ENCODE measurements at places on chromosomes 13 and 19.

DNA sequence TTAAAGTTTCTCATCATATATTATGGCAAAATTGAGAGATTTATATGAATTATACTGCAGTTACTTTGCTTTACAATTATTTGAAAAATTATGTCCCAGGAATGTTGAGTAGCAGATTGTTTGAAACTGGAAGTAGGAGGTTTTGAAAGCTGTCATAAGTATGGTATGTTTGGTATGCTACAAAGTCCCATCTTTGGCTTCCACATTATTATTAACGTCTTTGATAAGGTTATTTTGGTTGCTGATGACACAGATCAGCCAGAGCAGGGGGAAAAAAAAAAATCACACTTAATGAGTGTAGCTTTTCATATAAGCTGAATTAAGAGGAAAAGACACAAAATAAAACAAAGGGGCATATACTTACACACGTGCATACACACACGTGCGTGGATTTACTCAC is 130.1 kb downstream of the SLITRK1 start:
- DNase-seq: no peak

DNA sequence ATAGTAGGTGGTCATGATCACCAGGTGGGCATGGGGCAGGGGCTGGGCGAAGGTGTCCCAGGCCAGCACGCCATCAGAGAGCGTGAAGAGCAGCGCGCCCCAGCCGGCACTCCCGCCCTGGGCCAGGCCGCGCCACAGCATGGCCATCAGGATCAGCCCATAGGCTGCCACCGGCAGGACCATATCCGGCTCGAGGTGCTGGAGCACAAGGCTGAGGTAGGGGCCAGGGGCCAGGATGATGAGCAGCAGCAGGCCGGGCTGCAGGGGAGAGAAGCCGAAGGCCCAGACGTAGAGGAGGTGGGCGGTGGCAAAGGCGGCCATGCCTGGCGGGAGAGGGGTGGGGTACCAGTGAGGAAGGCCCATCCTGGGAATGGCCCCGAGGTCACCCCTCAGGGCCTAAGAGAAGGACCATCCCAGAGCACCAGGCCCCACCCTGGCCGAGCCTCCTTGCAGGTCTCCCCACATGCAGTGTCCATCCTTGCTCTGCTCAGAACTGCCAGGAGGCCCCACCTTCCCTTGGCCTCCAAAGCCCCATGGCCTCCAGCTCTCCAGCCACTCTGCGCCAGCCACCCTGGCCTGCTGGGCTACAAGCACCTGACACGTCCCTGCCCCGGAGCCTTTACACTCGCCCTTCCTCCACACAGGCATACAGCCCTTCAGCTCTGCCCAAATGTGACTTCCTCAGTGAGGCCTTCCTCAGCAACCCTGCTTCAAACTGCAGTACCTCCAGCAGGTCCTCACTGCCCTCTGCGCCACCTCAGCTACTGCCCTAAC is 1.1 kb downstream of the TMEM86B start:
- no peak for DNase-seq

DNA sequence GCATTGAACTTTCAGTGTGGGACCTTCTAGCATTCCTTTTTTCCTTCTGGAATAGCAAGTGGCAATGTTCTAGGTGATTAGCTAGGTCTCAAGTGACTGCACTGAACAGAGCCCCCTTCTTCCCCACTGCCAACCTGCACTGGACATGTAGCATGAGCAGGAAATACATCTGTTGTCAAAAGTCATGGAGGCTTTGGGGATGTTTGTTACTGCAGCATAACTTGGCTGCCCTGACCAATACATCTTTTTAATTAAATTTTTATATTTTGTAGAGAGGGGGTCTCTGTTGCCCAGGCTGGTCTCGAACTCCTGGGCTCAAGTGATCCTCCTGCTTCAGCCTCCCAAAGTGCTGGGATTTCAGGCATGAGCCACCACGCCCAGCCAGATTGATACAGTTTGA is 163.6 kb downstream of the CACNA1A start:
- no peak for DNase-seq

DNA sequence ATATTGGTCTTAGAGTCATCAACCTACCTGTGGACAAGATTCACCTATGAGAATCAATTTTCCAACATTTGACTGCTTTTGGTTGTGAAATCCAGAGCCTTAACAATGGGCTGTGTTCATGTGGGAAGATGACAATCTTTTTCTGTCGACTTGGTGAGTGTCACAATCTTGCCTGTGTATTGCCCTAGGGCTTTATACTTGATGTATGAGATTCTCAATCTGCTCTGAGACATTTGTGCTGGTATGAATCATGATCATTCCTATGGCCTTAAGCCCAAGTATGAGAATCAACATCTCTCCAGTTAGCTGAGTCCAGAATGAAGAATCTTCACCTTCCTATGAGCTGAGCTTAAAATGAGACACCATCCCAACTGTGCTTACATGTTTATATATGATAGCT is 68.7 kb downstream of the ZNF726 start:
- DNase-seq: no peak

DNA sequence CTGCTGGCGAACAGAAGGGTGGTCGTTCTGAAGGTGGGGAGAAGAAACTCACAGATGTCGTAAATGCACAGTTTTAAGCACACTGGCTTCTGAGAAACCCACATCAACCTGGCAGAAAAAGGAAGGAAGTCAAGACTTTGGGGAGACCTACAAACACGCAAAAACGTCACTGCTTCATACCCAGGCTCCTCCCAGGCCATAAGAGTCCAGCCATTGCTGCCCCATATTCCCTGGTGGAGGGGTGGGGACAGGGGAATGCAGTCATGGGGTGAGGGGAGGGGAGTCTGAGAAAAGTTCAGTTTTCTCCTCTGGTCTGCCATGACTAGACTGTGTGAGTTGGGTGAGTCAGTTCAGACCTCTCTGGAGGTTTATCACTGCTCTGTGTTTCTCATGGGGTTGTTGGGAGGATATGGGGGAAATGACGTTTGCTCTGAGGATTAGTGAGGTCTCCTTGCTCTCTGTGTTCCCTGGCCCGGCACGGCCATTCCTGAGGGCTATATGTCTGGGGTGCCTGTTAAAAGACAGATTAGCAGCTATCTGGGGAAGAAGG is 139.0 kb downstream of the FLT1 start:
- no peak for DNase-seq

DNA sequence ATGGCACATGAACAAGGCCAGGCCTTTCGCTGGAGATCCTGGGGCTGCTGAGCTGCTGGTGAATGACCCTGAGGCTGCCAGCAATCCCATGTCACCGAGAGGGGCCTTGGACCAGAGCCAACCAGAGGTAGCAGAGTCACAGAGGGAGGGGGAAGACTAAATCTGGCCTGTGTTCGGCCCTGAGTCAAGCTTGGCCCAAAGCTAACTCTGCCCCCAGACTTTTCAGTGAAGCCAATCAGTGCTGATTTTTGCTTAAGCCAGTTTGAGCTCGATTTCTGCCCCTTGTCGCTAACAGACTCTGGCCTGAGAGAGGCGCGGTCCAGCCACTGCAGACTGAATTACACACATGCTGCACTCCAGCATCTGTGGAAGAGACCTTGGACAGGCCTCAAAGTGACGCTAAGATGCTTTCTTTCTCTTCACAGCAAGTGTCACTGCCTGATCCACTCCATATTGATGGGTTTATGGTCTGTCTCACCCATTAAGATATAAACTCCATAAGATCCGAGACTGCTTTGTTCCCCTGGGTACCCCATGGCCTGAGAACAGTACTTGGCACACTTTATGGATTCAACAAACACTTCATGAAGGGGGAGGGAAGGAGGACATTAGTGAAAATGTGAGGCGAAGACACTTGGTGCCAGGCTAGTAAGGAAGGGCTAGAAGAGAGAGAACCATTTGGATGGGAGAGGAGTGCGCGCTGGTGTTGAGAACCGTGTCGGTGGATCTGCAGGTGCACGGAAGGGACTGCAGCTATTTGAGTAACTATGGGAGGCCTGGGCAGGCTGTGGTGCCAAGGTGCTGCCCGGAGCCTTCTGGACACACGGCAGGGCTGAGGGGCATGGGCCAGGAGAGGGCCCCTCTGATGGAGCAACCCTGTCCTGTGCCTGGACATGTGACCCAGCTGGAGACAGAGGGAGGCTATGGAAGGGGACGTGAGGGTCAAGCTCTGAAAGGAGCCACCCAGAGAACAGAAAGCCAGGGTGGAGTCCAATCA is 17.6 kb downstream of the RANBP3 start:
- no peak for DNase-seq

DNA sequence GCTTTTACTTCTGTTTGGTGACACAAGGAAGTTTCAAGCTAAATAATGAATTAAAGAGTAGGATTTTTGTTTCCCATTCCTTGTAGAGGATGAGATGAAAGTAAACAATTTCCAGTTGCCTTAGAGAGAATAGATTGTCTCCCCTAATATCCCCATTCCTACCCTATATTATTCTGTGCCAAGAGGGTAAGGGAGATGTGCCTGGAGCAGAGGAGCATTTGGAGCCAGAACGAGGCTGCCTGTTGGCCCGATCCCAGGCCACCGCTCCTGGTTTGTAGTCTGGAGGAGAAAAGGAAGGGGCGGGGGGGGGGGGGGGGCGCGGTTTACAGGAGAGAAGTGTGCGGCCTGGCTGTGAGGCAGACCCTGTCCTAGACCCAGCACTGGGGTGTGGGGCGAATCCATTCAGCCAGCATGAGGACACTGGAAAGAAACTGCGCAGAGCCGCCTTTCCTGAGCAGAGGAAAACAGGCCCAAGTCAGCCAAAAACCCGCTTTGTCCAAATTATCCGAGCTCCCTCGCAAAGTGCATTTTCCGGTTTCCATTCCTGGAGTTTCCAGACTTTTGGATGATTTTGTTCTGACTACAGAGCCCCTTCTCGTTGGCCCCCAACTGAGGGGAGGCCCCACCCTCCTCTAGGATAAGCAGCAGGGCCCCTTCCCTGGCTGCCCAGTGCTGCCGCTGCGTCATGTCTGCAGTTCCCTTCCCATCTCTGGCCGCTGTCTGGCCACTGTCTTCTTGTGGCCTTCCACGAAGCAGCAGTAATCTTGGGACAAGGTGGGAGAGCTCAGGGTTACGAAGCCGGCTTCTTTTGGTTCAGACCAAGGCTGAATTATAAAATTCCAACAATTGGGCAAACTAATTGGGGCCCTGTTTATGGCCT is 23.0 kb downstream of the NFIX start:
- DNase-seq: no peak

- no peak for DNase-seq
Observed at GRCh38 chr13:100461309-100462030, 127.1 kb downstream of the GGACT start.

- DNase-seq: no peak
Observed at GRCh38 chr19:27765397-27765796, 1447.6 kb downstream of the UQCRFS1 start.

GRCh38 chr13:40613192-40613818 is 53.1 kb downstream of the FOXO1 start:
- DNase-seq: peak; percentile 24

GRCh38 chr19:33772858-33773180 is 23.9 kb upstream of the KCTD15 start:
- DNase-seq: no peak

GRCh38 chr13:34265046-34265679 is 447.2 kb downstream of the RFC3 start:
- DNase-seq: no peak

DNA sequence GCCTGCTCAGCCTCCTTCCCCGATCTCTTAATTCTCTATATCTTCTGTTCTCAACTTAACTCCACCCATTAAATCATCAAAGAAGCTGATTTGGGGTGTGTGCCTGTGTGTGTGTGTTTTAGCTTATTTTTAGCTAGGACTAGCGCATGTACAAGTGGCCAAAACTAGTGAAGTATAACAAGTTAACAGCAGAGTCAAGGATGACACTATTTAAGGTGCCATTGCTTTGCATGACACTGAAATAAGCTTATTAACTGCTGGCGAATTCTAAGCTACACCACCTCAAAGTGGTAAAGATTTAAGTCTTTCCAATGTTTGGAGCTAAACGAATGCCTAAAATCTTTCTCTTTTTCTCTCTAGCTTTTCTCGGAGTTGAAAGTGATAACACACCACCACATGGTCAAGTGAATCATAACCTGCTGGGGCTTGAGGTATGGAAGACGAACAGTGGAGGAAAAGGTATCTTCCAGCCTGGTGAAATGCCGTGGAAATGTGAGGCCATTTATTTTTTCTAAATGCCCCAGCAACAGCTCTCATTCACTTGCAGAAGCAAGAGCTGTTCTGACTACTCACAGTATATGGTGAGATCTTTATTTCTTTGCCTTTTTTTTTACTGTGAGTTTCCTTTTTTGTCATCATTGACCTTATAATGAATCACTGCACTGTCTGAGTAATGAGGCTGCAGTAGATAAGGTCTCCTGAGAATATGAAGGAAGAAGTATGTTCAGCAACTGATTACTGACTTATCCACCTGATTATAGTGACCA is 570.3 kb downstream of the PCDH9 start:
- DNase-seq: no peak

DNA sequence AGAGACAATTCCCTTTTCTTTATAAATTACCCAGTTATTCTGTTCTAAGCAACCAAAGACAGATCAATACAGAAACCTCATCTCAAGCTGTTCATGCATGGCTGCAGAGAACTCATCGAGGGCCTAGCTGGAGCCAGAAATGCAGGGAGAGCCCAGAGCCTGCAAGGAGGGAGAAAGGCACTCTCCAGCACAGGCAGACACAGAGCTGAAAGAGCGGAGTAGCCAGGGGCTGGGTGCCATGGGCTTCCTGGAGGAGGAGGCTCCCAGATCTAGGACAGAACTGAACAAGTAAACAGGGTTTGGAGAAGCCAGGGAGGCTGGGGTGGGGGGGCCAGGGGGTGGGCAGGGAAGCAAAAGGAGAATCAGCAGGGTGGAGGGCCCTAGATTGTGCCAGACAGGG is 144.2 kb upstream of the ZNF507 start:
- DNase-seq: no peak

DNA sequence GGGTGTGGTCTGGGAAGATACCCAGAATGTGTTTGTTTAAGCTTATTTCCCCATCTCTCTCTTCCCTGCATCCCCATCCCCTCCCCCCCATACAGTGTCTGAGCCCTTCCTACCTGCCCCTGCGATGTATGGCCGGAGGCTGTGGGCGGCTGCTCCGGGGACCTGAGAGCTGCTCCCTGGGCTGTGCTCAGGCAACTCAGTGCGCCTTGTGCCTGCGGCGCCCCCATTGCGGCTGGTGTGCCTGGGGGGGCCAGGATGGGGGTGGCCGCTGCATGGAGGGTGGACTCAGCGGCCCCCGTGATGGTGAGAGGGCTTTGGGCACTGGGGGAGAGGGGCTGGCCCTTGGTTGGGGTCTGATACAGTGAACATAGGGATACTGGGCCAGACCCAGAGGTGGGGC is 21.7 kb downstream of the CNFN start:
- DNase-seq: no peak

- DNase-seq: peak; percentile 69
Observed at GRCh38 chr19:3176715-3177501, 1.7 kb upstream of the S1PR4 start.

GRCh38 chr13:41960211-41960636 is 685 bp downstream of the VWA8 start:
- no peak for DNase-seq

DNA sequence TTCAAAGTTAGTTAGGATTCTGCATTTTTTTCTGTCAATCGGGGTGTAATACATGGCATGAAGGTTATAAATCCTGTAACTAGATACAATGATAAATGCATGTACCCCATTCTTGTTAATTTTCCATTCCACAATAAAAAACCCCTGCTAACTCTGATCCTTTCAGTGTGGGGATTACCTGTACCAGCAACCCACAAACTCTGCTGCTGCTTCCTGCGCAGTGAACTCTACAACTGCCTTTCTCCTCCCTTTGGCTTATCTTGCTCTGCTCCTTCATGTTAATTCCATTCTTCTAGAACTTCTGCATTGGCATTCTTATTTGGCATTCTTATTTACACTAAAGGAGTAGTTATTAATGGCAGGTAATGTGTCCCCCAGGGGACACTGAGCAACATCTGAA is 273.1 kb downstream of the KLF12 start:
- DNase-seq: no peak
